H1 (cell line): ENCODE measurements at places on chromosomes 7 and 10.

DNA sequence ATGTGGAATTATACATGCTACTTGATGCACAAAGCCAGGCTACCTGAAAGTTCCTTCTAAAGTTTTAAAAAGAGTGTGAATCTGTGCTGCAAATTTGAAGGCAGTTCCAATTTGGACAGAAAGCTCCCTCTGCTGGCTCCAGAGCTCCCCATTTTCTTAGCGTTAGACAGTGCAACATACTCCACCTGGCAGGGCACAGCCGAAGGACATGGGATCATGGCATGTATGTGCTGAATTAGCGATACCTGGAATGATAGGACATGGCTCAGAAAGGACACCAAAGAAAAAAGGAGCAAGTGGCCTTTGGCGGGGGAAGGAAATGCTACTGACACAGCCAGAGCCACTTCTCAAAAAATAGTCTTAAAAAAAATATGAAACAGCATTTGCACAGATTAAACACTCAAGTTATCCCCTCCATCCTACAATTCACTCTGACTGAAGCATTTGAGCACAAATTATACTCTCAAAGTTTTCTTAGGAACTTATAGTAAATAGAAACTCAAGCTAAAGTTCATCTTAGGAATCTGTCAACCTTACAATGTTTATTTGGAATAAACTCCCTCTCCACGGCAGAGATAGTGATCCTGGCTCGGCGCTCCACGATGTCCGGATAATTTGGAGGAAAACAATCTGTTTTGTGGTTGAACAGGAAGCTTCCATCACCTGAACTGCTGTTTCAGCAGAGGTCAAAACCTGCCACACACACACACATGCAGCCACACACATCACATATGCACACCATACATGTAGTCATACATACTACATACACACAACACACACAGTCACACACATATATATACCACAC, 80.0 kb downstream of the C7orf25 start:
- DNase-seq, result no peak

GRCh38 chr7:7693881-7694280, 24.5 kb downstream of the RPA3 start:
- no peak for DNase-seq

- DNase-seq, result no peak
Observed at GRCh38 chr7:123876557-123877256, 31.7 kb downstream of the HYAL4 start.

GRCh38 chr7:17696422-17696821, 243.9 kb downstream of the SNX13 start:
- no peak for DNase-seq

DNA sequence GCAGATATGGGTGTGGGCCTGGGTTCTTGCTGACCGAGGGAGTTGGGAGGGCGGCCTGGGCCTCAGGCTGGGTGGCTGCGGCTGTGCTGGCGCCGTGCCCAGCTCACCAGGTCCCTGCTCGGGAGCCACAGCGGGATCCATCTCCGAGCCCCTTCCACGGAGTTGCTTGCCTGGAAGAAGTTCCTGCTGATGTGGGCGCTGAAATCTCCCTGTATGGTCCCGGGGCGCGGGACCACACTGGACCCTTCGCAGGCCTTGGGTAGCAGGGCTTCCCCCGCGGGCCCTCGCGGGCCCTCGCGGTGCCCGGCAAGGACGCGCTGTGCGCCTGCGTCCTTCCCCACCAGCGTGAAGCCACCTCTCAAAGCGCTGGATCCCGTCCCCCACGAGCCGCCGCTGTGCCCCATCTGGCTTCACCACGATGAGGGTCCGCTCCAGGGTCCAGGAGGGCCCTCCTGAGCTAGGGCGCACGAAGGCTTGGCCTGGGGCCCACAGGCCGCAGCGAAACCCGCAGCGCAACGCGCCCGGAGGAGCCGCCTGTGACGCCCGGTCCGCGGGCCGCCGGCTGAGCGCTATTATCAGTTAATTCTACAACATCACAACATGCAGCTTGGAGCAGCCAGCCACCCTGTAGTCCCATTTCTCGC, 31.5 kb downstream of the RAB19 start:
- no peak for DNase-seq

- DNase-seq, result no peak
Observed at GRCh38 chr7:140200061-140200989, 23.5 kb upstream of the KDM7A start.

DNA sequence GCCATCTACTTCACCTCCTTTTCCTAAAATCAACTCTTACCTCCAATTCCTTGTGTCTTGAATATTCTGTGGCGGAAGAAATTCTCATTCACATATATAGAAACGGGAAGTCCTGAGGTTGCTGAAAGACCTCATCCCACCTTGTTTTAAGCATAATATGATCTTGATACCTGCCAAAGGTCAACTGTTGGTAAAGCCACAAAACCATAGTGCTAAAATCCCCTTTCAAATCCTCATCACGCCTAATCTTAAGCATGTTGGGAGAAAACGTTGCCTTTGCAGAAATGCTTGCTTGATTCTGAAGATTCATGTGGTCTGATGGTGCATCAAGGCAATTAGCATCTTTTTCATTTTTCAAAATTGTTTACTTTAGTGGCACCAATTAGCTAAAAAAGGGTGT, 8.5 kb downstream of the ANKRD22 start:
- DNase-seq, result no peak

- DNase-seq, result no peak
Observed at GRCh38 chr10:110642204-110643034, 1.7 kb upstream of the RBM20 start.

- no peak for DNase-seq
Observed at GRCh38 chr7:152759949-152760853, 649 bp downstream of the ACTR3B start.

- no peak for DNase-seq
Observed at GRCh38 chr10:126500185-126500584, 111.9 kb upstream of the ADAM12 start.

DNA sequence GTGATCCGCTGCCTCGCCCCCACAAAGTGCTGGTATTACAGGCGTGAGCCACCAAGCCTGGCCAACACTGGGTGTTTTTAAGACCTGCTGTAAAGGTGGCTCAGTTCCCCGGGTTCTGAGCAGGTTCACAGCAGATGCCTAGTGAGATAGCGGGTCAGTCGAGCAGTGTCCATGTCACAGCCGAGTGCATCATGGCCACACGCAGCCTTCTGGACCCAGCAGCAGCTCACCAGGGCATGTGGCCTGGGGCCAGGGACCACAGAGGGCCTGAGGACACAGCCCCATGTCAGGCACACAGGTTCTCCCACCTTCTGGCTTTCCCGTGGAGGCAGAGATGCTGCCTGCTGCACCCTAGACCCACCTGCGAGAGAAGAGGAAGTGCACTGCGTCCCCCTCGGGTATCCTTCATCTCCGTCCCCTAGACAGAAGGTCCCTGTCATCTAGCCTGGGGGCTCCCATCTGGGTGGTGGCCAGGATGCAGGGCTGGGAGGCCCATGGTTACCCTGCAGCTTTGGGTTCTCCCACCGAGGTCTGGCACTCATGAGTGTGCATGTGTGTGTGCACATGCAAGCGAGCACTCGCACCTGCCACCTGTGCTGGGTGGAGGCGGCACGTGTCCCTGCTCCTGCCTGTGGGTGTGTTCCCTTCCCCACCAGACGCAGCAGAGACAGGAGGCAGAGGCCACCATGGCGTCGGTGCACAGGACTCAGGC, 98.6 kb downstream of the NKX6-2 start:
- DNase-seq, result no peak

- DNase-seq, result no peak
Observed at GRCh38 chr7:16918288-16918895, 36.6 kb upstream of the AGR3 start.

DNA sequence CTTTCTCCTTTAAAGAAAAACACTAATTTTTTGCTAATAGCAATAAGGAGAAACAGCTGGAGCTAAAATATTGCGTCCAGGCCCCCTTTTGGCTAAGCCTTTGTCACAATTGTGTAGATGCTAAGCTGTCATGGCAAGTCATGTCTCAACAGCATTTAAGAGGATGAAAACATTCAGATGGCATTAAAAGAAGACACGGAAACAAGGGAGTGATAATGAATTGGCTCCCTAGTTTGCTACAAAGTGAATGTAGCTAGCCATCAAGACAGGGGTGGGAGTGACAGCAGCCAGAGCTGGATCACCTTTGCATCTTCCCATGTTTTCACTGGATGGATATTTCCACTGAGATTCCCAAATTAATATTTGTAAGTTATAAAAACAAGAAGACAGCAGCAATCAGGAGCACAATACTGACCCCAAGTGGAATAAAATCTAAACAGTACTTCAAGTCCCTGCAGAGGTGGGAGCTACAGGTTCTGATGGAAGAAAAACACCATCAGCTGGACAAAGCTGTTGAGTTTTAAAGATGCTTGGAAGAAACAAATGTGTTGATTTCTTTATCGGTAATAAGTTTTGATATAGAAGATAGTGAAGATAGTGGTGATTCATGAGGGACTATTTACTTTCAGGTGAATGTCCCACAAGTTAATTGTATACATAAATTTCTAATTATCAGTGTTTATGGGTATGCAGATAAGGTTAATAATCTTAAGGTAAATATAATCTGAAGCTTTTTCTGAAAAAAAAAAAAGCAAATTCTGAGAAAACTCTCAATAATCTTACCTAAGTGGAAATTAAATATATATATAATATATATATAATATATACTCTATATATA, 129.4 kb downstream of the SLC16A9 start:
- DNase-seq, result no peak
